Neural crest cell (in vitro differentiated cells): ENCODE measurements at places on chromosomes 2 and 18. TPM values are rescaled to one million over a fixed set of nuclear protein-coding genes. Genes with fewer than 3 reads are reported as not detected.

DNA sequence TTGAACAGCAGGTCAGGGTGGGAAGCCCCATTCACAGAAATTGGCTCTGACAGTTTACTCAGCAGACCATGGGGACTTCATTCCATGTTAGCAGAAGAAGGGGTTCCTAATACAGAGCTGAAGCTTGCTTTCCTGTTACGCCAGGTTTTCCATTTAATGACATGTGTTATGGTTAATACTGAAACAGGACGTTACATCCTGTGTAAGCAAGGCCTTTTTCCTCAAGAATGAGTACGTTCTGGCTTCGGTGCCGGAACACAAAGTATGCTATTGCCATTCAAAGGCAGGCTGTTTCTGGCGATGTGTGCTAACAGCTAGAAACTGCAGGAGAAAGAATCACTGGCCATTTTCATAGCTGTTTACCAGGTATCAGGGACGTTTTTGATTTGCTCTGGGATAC lies 190.4 kb downstream of the SNTG2 start:
- no peak overlapping the region for H3K4me3 ChIP-seq
- no peak overlapping the region for H3K27ac ChIP-seq
- no peaks in the 10 kb centered on the region for H3K27me3 ChIP-seq
- peaks cover 2% of the 10 kb centered on the region for H3K4me1 ChIP-seq
- DNase-seq: no peak
- H3K36me3 ChIP-seq: no peaks in the 10 kb centered on the region

DNA sequence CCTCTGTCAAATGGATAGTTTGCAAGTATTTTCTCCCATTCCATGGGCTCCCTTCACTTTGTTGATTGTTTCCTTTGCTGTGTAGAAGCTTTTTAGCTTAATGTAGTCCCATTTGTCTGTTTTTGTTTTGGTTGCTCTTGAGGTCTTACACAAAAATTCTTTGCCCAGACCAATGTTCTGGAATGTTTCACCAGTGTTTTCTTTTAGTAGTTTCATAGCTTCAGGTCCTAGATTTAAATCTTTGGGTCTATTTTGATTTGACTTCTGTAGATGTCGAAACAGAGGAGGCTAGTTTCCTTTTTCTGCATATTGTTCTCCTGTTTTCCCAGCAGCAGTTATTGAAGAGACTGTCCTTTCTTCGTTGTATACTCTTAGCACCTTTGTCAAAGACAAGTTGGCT lies 351.6 kb downstream of the PTPRM start:
- no peak for DNase-seq
- H3K4me3 ChIP-seq: no peak overlapping the region
- no peaks in the 10 kb centered on the region for H3K27me3 ChIP-seq
- H3K4me1 ChIP-seq: no peaks in the 10 kb centered on the region
- peaks cover 5% of the 10 kb centered on the region for H3K36me3 ChIP-seq

DNA sequence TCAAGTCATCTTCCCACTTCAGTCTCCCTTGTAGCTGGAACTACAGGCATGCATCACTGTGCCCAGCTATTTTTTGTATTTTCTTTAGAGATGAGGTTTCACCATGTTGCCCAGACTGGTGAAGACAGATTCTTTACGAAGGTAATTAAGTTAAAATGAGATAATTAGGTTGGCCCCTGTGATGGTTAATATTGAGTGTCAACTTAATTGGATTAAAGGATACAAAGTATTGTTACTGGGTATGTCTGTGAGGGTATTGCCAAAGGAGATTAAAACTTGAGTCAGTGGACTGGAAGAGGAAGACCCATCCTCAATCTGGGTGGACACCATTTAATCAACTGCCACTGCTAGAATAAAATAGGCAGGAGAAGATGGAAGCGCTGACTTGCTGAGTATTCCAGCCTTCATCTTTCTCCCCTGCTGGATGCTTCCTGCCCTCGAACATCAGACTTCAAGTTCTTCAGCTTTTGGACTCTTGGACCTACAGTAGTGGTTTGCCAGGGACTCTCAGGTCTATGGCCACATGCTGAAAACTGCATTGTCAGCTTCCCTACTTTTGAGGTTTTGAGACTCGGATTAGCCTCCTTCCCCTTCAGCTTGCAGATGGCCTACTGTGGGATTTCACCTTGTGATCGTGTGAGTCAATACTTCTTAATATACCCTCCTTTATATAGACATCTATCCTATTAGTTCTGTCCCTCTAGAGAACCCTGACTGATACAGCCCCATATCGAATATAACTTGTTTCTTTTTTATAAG lies 269.1 kb downstream of the TMX3 start:
- no peaks in the 10 kb centered on the region for H3K4me1 ChIP-seq
- H3K36me3 ChIP-seq: peaks cover 3% of the 10 kb centered on the region
- no peak overlapping the region for H3K4me3 ChIP-seq

- DNase-seq: no peak
- no peaks in the 10 kb centered on the region for H3K27me3 ChIP-seq
- H3K36me3 ChIP-seq: peaks cover 33% of the 10 kb centered on the region
- H3K4me1 ChIP-seq: peaks cover 10% of the 10 kb centered on the region
- H3K27ac ChIP-seq: no peak overlapping the region
- no peak overlapping the region for H3K4me3 ChIP-seq
These were observed 101.5 kb downstream of the ZNF532 start for GRCh38 chr18:58966005-58966677.

- H3K27ac ChIP-seq: no peak overlapping the region
- DNase-seq: no peak
- H3K4me1 ChIP-seq: peaks cover 30% of the 10 kb centered on the region
These were observed 177.0 kb downstream of the TGIF1 start for GRCh38 chr18:3626929-3627458.

GRCh38 chr2:189024901-189025618 lies 50.9 kb downstream of the COL3A1 start:
- DNase-seq: no peak
- no peaks in the 10 kb centered on the region for H3K27me3 ChIP-seq
- H3K27ac ChIP-seq: no peak overlapping the region
- H3K4me1 ChIP-seq: peaks cover 10% of the 10 kb centered on the region
- no peak overlapping the region for H3K4me3 ChIP-seq

DNA sequence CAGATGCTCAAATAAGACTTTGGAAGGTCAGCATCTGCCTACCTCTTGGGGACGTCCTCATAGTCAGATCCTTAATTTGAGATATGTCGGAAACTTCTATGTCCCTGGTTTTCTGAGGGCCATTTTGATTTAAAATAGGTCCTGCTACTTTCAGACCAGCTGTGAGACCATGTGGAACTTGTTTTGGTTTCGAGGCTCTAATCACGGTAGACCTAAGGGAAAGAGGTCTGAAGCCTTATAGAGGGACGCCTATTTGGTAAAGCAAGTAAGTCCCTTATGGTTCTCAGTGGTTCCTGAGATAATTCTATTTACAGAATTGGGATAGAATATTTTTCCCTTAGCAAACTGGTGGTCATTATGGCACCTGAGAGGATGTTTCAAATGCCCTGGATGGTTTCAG lies 75.1 kb downstream of the RFTN2 start:
- H3K27me3 ChIP-seq: no peaks in the 10 kb centered on the region
- H3K4me1 ChIP-seq: peaks cover 30% of the 10 kb centered on the region
- DNase-seq: no peak
- H3K36me3 ChIP-seq: peaks cover 21% of the 10 kb centered on the region

DNA sequence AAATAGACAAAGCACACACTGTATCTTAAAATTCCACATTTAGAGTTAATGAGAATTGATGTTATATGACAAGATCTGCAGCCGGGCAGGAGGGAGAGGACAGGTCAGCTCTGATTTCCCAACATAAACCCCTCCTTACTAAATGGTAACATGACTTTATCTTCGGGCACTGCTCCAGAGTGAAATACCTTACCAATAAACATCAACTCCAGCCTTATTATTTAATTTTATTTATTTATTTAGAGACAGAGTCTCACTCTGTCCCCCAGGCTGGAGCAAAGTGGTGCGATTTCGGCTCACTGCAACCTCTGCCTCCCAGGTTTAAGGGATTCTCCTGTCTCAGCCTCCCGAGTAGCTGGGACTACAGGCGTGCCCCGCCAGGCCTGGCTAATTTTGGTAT lies 1.7 kb downstream of the CYB5A start:
- peaks cover 2% of the 10 kb centered on the region for H3K36me3 ChIP-seq
- peak overlapping the region; percentile 82 for H3K4me3 ChIP-seq
- DNase-seq: no peak
- no peak overlapping the region for H3K27ac ChIP-seq
- peaks cover 15% of the 10 kb centered on the region for H3K4me1 ChIP-seq

ELOA2 gene
- total RNA-seq: not detected in 2 replicates

ZNF512 gene
- 58.2 and 63.3 TPM in 2 replicates for total RNA-seq

ACTG2 gene
- 0.39 TPM in 1 of 2 replicates, not detected in the other for total RNA-seq

SERPINB3 gene
- not detected in 2 replicates for total RNA-seq

GPR45 gene
- 0.30 TPM in 1 of 2 replicates, not detected in the other for total RNA-seq
